ENCODE measurements at places on chromosomes 13 and 19. TPM values are rescaled to one million over a fixed set of nuclear protein-coding genes. Genes with fewer than 3 reads are reported as not detected.

Gene LHB
- total RNA-seq = not detected

Gene KBTBD6
- 5.3 TPM for total RNA-seq

Gene ZNF442
- total RNA-seq = 1.7 TPM

Gene CAPN12
- 1.6 TPM for total RNA-seq

Gene TEX101
- not detected for total RNA-seq

Gene TJP3
- total RNA-seq = 23.7 TPM

Gene ZNF44
- total RNA-seq = 6.4 TPM

Gene PRTN3
- not detected for total RNA-seq

Gene IGLON5
- total RNA-seq = not detected

Gene CDX2
- total RNA-seq = not detected

Gene SLC10A2
- total RNA-seq = not detected

Gene PSG3
- not detected for total RNA-seq

Gene CEACAM7
- total RNA-seq = 51.5 TPM

Gene LIN37
- total RNA-seq = 7.6 TPM

Gene SPACA4
- total RNA-seq = not detected

Gene SPIB
- not detected for total RNA-seq

Gene NCR1
- not detected for total RNA-seq

Gene XAB2
- 27.3 TPM for total RNA-seq

Gene C1QTNF9
- not detected for total RNA-seq

Gene NPAS1
- total RNA-seq = 4.3 TPM

Gene RFPL4A
- total RNA-seq = not detected

Gene GNA15
- total RNA-seq = 186 TPM

Gene CYP4F11
- total RNA-seq = 17.6 TPM

Gene ZNF835
- 1.5 TPM for total RNA-seq

Gene MISP
- 0.11 TPM for total RNA-seq

Gene PTH2
- not detected for total RNA-seq

Gene CEACAM21
- total RNA-seq = 0.57 TPM

Gene SHD
- not detected for total RNA-seq

Gene SH2D3A
- 52.1 TPM for total RNA-seq

Gene PEX11G
- total RNA-seq = 6.7 TPM

All from esophagus squamous epithelium (tissue), 5 donors.